Stimulated activated CD8-positive, alpha-beta memory T cell treated with anti-CD3 and anti-CD28 coated beads, Interleukin-2, amount 100 ng/mL, for 48 hours (primary cell): ENCODE measurements at places on chromosomes 5 and 9.

DNA sequence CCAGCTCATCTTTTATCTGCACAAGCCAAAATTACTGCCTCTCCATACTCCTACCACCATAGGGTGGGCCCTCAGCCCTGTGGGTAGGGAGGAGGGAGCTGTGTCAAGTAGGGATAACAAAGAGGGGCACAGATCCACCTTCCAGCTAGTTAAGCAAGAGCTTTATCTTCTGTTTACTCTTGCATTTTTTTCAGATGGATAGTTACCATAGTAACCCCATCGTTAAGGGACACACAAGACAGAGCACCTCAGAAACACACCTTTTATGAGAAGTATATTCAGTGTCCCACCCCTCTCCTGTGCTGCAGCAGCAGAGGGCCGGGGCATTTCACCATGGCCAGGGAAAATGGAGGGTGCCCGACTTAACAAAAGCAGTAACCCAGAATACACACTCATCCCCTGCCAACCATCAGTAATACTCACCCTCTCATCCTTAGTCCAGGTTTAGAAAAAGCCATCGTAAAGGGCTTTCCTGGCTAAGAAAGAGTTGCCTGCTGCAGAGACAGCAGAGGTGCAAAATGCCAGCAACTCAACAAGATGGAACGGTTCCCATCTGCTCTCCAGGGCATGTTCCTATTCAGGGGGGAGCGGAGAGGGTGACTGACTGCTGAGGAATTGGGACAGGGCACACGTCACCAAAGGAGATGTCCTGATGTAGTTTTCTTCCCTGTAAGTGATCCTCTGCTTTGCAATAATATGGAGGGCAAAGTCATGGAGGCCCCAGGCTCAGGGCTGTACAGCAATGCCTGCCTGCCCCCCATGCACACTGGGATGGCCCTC is 25.1 kb downstream of the MACROH2A1 start:
- no peak for DNase-seq

- no peak for DNase-seq
Measured at GRCh38 chr5:140925806-140926442, at the start of gene PCDHAC1. TSS of gene PCDHAC1 (plus strand) at chr5:140926299. CDS start at chr5:140926893, 594 bp downstream.

DNA sequence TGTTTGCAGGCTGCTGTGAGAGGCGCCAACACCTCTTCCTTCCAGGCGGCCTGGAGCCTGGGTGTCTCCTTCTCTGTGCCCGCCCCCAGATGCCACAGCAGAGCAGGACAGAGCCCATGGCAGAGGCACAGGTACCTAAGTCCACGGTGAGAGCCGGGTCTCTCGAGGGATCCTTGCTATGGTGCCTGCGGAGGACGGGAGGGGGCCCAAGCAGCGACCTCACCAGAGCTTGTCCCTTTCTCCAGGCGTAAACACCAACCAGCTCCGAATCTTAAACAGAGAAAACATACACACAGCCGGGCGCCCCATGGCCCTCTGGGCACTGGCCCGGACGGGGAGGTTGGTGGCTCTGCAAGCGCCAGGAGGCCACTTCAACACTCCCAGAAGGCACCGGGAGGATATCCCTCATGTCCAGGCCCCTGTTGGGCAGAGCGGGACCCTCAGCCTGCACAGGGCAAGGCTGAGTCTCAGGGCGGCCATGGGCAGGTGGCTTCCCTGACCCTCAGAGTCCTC is 11.8 kb downstream of the CCDC187 start:
- DNase-seq: no peak

- no peak for DNase-seq
Measured at GRCh38 chr9:132794730-132795380, 83.2 kb downstream of the AK8 start.

DNA sequence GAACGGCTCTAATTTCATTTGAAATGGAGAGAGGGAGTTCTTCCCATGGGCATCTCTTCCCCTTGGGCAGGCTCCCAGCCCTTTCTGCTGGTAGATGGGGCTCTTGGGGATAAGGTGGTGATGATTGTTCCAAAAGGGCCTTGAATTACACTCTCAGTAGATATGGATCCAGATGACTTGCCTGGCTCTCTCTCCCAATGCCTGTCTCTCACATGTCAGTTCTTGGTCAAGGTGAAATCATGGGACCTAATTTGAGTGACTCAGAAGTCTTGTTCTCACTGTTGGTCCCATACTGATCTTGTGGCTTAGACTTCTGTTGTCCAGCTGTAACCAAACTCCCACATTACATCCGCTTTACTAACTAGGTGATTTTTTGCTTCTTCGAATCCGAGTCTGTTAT is 317.0 kb upstream of the RFX3 start:
- no peak for DNase-seq

GRCh38 chr5:43312076-43312661 is 1.0 kb downstream of the HMGCS1 start:
- DNase-seq: no peak

GRCh38 chr5:54311176-54311677 is 854 bp upstream of the ARL15 start:
- no peak for DNase-seq

DNA sequence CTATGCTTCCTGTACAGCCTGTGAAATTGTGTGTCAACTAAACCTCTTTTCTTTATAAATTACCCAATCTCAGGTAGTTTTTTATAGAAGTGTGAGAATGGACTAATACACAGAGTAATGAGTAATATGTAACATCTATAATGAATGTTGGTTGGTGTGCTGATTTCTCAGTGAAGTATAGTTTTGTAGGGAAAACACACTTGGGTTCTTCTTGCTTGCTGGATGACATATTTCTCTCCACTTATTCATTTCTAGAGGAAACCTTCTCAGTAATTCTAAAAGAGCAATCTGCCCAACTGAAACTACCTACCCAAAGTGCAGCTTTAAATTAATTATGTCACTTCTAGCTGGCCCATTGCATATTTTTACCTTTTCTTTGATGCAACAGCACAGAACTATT is 81.1 kb upstream of the RORB start:
- no peak for DNase-seq

DNA sequence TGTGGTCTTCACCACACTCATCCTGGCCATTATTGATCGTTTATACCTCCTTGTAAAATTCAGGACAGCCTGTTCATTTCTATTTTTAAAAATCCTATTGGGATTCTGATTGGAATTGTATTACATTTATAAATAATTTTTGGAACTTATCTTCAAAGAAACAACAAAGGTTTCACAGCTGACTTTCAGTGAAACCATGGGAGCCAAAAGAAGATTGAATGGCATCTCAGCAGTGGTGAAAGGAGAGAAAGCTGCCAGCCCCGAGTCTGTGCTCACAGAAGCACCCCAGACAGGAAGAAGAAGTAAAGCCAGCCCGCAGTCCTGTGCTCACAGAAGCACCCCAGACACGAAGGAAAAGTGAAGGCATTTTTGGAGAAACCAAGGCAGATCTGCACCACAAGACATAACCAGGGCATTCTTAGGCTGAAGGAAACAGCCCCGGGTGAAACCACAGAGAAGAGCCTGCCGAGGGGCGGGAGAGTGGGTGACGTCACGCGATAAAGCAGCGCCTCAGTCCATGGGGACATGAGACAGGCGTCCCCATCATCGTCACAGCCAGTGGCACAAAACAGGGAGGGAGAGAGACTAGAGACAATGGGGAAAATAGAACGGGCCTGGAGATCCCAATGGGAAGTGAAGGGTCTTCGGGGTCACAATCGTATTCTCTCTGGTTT is 42.5 kb upstream of the SLC9A3 start:
- DNase-seq: no peak

- DNase-seq: no peak
Measured at GRCh38 chr9:97866848-97867247, 13.8 kb downstream of the FOXE1 start.

DNA sequence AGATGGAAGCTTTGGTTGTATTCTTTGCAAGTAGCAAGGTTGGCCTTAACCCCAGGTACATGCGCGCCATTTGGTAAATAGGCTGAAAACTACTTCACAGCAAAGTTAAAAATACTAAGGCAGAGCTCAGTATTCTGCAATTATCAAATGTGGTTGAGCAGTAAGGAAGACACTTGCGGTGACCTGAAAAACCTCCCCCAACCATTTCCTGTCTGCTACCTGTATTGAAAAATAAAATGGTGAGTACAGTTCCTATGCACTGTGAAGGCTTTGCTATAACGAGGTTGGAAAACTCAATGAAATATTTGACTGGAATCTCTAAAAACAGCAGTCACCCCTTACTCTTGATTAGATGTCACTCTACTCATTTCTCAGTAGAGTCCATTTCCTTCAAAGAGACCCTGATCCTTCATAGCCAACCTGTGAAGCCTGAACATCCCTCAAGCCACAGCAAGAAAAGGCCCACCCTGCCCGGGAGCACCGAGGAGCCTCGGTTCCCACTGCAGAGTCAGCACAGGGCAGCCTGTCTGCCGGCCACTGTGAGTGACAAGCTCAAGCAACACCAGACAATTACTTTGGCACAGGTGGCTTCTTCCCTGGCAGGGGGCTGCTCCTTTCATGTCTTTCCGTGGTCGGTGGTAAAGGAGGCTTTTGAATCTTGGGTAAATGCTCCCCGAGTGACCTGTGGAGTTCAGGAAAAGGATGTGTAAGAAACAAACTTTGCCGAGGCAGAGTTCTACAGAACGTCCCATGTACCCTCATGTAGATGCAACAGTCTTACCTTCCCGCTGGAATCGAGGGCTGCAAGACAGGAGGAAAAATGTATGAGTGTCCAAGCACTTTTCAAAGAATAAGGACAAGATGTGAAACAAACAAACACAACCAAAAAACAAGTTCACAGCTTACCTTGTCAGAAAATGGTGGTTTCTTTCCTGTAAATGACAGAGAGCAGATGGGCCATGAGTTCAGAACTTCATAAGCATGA is 29.6 kb downstream of the C5orf58 start:
- no peak for DNase-seq

DNA sequence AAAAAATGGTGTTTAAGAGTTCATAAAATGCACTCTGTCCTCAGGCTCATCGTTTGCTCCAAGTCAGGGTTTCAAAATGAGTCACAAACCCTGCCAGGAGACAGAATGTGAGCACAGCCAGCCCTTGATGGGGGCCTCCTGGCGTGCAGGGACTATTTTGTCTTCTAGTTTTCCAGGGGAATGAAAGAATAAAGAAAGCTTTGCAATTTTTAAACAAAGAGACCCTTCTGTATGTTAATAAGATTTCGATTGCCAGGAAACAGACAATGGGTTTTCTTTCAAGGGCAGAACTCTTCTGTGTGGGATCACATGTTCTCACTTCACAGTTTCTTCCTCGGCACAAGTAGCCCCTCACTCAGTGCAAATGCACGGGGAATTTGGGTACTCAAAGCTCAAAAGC is 121.4 kb upstream of the C6 start:
- DNase-seq: no peak

GRCh38 chr5:127330116-127330515 is 39.5 kb downstream of the MEGF10 start:
- DNase-seq: no peak

GRCh38 chr9:125959951-125960619 is 212.9 kb downstream of the PBX3 start:
- DNase-seq: no peak

GRCh38 chr5:139167533-139167932 is 30.6 kb downstream of the SIL1 start:
- DNase-seq: no peak

DNA sequence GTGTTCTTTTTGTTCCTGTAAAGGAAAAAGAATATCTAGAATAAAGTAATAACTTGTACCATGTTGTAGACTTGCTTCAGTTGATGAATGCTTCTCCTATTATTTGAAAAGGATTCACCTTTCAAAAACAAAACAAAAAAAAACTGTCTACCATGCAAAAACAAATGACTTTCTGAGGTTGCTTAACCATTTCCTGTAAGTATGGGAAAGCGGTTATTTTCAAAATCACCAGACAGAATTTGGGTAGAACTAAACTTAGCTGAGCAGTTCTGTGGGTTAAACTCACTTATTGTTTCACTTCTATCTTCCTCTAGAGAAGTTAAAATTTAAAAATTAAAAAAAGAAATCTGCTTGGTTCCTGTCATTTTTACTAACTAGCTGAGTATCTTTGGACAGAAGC is 25.2 kb downstream of the LNPEP start:
- DNase-seq: no peak

DNA sequence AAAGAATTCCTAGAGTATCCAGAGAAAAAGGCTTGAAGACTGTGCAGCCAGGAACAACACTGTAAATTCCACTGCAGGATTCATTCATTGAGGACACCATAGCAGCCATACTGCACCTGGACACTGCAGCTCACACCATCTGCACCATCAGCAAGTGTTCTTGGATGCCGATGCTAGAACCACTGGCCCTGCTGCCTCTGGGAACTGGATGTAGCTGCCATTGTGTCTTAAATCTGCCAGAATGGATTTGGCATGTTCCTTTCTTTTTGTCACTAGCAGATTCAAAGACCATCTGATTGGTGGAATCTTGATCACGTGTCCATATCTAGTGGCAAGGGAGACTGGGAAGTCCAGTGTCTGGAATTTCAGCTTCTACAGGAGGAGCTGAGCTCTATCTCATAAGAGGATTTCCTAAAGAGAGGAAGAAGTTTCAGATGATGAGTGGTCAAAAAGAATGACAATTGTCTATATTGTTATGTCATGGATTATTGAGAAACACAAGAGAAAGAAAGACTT is 278.3 kb upstream of the ANKRD55 start:
- no peak for DNase-seq

- DNase-seq: no peak
Measured at GRCh38 chr5:154406826-154407225, 39.0 kb upstream of the SAP30L start.

DNA sequence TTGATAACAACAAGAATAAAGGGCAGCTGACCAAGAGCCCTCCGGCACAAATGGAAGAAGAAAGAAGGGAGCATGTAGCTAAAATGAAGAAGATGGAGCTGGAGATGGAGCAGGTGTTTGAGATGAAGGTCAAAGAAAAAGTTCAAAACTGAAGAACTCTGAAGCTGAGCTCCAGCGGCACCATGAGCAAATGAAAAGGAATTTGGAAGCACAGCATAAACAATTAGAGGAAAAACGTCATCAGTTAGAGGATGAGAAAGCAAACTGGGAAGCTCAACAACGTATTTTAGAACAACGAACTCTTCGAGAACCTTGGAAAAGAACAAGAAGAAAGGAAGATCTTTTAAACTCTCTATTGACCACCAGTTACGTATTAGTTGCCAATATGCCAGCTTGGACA is 100.9 kb downstream of the GABBR2 start:
- no peak for DNase-seq

DNA sequence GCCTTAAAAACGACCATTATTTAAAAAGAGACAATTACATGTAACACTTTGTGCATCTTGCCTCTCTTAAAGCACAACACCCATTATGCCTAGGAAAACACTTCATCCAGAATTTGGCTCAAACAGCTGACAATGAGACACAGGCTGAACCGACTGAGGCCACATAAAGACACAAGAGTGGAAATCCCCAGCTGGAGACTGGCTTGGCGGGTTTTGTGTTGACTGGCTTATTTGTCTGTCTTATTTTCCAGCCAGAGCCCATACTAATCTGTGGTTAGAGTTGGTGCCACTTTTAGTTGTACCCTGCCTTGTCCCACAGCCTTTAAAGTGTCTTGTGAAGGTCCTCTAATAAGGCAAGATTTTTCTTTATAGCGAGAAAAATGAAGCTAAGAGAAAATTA is 21.2 kb downstream of the TRIM14 start:
- no peak for DNase-seq

DNA sequence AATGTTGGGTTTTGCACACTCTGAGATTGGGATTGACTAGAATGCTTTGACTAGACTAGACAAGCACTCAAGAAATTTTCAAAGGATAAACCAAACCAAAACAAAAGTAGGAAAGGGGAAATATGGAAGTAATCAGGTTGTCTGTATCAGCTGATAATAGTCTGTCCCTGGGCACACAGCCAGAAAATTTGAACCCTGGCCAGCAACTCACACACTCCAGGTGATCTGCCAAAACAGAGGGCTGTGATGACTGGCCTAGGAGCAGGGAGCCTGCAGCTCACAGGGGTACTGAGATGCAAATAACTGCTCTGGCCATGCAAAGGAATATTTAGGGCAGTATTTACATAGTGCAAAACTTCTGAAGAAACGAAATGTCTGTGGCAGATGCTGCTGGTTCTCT is 112.3 kb upstream of the SMIM23 start:
- no peak for DNase-seq
